ENCODE measurements at places on chromosomes 1 and 21.

DNA sequence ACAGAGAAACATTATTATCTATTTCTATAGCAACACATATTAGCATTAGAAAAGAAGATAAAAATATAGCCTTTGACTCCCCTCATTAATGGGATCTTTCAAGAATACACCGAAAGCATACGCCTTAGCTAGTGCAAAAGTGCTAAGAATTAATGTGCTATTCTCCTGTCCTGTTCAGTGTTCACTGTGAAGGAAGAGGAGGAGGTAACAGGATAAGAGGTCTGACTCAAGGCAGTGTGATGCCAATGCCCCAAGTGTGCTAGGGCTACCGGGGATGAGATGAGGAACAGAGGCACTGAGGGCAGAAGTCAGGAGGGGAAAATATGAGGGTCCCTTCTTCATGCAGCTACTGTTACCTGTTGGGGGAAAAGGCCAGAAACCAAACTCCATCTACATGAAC, 43.5 kb downstream of the USP24 start:
- DNase-seq: no peak

GRCh38 chr1:21751281-21751680, 31.7 kb downstream of the USP48 start:
- DNase-seq: no peak

- DNase-seq: no peak
Measured at GRCh38 chr1:43866201-43866600, 67.4 kb upstream of the ARTN start.

GRCh38 chr1:175167861-175168260, 24.7 kb downstream of the KIAA0040 start:
- DNase-seq: peak; percentile 21

GRCh38 chr21:35400233-35400939, 351.3 kb upstream of the RUNX1 start:
- peak; percentile 80 for DNase-seq

- DNase-seq: no peak
Measured at GRCh38 chr1:218783131-218783530, 390.5 kb upstream of the LYPLAL1 start.

DNA sequence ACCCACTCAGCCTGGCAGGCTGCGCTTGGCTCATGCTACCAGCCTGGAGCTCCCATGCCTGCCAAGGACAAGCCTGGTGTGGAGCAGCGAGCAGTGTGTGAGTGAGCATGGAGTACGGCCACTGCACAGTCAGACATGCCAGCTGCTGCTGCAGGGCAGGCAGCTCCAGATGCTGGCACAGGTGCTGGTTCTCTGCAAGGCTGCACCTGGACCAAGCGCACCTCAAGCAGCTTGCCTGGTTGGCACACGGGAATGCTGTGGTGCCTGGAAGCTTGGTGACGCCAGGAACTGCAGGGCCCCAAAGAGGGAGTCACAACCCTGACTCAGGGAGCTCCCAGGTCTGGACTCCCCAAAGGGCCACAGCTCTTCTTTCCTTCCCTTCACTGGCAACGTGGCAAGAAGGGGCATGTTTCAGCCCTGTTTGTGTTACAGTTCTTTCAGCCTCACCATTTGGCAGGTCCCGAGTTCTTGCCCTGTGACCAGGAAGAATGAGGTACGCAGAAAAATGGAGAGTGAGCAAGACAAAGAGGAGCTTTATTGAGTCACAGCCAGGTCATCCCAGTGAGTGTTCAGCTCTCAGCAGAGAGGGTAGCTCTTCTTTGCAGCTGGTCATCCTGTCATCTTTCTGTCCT, 26.1 kb downstream of the ACOT7 start:
- DNase-seq: no peak

- no peak for DNase-seq
Measured at GRCh38 chr1:97308131-97308530, 586.5 kb downstream of the PTBP2 start.

GRCh38 chr1:241589521-241589920, 50.6 kb downstream of the CHML start:
- DNase-seq: no peak

GRCh38 chr1:44262414-44262813, 49.1 kb downstream of the DMAP1 start:
- no peak for DNase-seq

DNA sequence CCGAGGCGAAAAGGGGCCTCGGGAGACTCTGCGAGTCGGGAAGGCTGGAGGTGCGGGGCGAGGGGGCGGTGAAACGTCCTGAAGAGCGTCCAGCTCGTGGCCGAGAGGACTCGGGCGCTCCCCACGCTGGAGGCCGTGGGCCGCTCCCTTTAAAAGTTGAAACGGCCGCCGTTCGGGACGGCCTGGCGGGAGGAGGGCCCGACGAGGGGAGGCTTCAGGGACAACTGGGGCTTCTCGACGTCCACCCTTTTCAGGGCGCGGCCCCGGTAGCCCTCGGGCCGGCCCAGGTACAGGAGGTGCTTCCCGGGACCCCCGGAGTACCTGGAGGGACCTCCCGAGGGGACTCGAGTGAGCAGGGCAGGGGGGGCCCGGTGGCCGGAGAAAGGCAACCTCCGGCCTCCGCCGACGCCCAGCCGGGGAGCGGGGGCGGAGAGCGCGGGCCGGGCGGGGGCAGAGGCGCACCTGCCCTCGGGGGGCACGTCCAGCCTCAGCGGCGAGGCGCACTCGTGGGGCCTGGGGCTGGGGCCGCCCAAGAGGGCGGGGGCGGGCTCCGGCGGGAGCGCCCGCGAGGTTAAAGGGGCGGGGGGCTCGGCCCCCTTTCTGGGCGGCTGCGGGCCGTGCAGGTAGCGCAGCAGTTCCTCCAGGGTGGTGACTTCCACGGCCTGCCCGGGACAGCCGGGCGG, 14.0 kb downstream of the SEMA6C start:
- DNase-seq: no peak

GRCh38 chr1:21295002-21295401, 4.7 kb upstream of the ECE1 start:
- no peak for DNase-seq

DNA sequence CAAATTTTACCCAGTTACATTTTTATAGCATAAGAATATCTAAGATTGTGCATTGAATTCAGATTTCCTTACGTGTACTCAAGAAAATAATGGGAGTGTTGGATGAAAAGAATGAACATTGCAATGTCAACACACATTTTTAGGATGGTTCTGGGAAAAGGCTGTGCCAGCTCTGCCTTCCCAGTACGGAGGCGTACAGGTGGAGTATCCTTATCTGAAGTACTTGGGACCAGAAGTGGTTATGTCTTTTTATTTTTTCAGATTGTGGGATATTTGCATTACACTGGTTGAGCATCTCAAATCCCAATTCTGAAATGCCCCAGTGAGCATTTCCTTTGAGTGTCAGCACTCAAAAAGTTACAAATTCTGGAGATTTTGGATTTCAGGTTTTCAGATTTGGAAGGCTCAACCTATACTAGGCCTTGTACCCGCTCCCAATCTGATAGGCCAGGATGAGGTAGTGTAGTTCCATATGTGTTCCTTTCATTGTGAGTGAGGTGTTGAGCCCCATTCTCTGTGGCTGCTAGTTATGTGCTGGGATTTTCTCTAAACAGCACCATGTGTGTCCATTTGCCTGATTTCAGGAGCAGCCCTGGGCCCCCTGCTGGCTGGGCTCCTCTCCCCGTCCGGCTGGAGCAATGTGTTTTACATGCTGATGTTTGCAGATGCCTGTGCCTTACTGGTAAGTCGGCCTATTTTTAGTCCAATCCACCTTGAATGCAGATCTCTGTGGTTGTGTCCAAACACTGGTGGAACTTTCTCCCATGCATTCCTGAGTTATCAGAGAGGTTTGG, 60.8 kb downstream of the SLC37A1 start:
- no peak for DNase-seq

- no peak for DNase-seq
Measured at GRCh38 chr1:215094381-215094780, 11.8 kb downstream of the KCNK2 start.

GRCh38 chr1:239428120-239428710, 41.8 kb downstream of the CHRM3 start:
- DNase-seq: no peak

GRCh38 chr1:17213148-17213781, 8.3 kb downstream of the PADI1 start:
- DNase-seq: no peak

- no peak for DNase-seq
Measured at GRCh38 chr1:221200464-221200863, 321.2 kb downstream of the HLX start.

DNA sequence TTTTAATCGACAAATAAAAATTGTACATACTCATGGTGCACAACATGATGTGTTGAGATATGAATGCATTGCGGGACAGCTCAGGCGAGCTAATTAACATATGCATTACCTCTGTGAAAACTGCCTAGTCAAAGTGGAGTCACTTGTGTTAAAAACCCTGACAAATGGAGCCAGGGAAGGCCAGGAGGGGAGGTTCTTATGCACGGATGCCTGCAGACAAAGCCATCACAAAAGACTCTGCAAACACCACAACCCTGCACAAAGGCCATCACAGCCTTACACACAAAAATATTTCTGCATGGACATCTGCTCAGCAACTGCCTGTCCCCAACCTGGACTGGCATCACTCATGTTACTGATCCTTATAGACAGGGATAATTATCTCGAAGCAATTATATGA, 204.4 kb upstream of the AJAP1 start:
- DNase-seq: no peak

DNA sequence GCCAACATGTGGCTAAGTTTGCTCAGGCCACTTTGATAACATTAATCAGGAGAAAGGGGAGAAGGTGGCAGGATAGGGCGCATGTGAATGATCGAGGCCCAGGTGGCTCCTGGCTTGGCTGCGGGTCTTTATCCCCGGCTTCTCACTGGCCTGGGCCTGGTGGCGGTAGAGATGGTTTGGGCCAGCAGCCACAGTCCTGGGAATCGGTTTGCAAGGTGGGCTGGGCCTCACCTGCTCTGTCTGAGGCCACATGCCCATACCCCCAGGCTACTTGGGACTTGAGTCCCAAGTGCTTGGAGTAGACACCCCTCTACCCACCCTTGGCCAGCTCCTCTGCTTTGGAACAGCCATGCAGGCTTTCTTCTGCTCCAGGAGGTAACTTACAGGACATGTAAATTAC, 49.7 kb upstream of the DISP3 start:
- DNase-seq: no peak

DNA sequence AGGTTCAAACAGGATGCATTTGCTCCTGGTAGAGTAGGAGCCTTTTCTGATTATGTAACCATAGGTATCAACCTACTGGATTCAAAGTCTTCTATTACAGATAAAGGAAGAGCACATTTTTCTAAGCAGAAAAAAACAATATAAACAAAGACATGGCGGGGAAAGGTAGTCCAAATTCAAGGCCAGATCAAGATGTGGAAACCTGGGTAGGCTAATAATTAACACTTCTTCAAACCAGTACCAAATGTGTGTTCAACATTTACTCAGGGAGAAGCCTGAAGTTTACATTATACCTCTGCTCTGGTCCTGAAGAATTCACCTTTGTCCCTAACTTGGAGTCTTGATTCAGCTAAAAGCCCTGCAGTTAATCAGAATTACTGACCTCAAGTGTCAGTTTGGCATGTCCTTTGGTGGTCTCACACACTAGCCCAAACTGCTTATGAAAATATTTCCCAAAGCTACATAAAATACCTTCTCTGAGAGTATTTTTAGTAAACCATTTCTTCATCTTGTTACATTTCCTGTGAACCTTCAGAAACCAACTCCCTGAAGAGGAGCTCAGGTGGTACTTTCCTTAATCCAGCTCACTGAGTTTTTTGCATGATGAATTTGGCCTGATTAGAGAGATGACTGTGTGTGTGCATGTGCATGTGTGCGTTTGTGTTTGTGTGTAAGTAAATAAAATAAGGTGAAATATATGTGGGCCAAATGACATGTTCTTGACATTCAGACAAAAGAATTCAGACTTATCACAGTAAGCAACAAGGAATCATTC, 70.2 kb downstream of the TOR3A start:
- DNase-seq: no peak

DNA sequence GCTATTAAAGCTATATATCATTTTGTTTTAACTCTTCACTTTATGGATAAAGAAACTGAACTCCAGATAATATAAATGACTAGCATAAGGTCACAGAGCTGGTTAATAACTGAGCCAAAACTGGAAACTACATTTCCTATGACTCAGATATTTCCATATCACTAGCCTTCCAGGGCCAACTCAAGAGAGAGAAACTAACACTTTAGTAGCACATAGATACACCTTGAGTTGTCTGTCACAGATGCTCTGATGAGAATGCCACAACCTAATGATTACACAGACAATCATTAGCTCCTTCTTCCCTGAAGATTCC, 40.7 kb downstream of the NME7 start:
- no peak for DNase-seq

Measured in GF-D8 (cell line).